PC-3 (cell line): ENCODE measurements at places on chromosomes 11 and 22. TPM values are rescaled to one million over a fixed set of nuclear protein-coding genes. Genes with fewer than 3 reads are reported as not detected.

The TMEM135 gene
- total RNA-seq: 14.0 and 20.2 TPM in 2 replicates

The OR51E2 gene
- not detected in 2 replicates for total RNA-seq

The ZP1 gene
- not detected in 2 replicates for total RNA-seq

The PGM2L1 gene
- 1.9 and 2.0 TPM in 2 replicates for total RNA-seq

The LRRN4CL gene
- 0.51 and 0.86 TPM in 2 replicates for total RNA-seq

The KCNK4 gene
- total RNA-seq: 1.2 TPM in 1 of 2 replicates, not detected in the other

The ESAM gene
- total RNA-seq: 10.4 and 10.8 TPM in 2 replicates

The MMP11 gene
- total RNA-seq: 2.4 and 5.9 TPM in 2 replicates

The C22orf23 gene
- total RNA-seq: 0.52 and 0.69 TPM in 2 replicates

The SEPTIN5 gene
- total RNA-seq: 26.3 and 27.5 TPM in 2 replicates

The FAM118B gene
- 17.0 and 24.3 TPM in 2 replicates for total RNA-seq

The KDM4E gene
- not detected in 2 replicates for total RNA-seq

The TRIM5 gene
- total RNA-seq: 16.1 and 18.6 TPM in 2 replicates

The ROM1 gene
- total RNA-seq: 5.8 and 13.9 TPM in 2 replicates

The ZNF280B gene
- total RNA-seq: 0.66 and 1.7 TPM in 2 replicates

The THY1 gene
- total RNA-seq: not detected in 2 replicates

The SAAL1 gene
- total RNA-seq: 21.5 and 25.4 TPM in 2 replicates

The KDM4D gene
- total RNA-seq: 2.7 and 4.1 TPM in 2 replicates

The RPS6KA4 gene
- total RNA-seq: 148 and 189 TPM in 2 replicates

The CNIH2 gene
- 2.2 and 5.2 TPM in 2 replicates for total RNA-seq

The DRD2 gene
- total RNA-seq: not detected in 2 replicates

The RGL4 gene
- not detected in 2 replicates for total RNA-seq

The B4GAT1 gene
- total RNA-seq: 38.9 and 41.1 TPM in 2 replicates

The NAALADL1 gene
- total RNA-seq: 0.47 TPM in 1 of 2 replicates, not detected in the other

The SLC22A25 gene
- total RNA-seq: not detected in 2 replicates

The MYOD1 gene
- not detected in 2 replicates for total RNA-seq

The ZNF214 gene
- 0.58 and 1.4 TPM in 2 replicates for total RNA-seq

The OR5A1 gene
- total RNA-seq: not detected in 2 replicates

The CASP1 gene
- 0.33 TPM in 1 of 2 replicates, not detected in the other for total RNA-seq

The EHD1 gene
- 340 and 370 TPM in 2 replicates for total RNA-seq

The TENM4 gene
- total RNA-seq: 19.7 and 37.1 TPM in 2 replicates

The PIWIL4 gene
- 0.15 and 0.17 TPM in 2 replicates for total RNA-seq

The TSSC4 gene
- 88.3 and 98.5 TPM in 2 replicates for total RNA-seq

The GSTP1 gene
- 1,049 and 1,154 TPM in 2 replicates for total RNA-seq

The ASPHD2 gene
- 2.1 and 2.4 TPM in 2 replicates for total RNA-seq

The IL10RA gene
- not detected in 2 replicates for total RNA-seq

The ANO1 gene
- 184 and 244 TPM in 2 replicates for total RNA-seq

The KIF18A gene
- total RNA-seq: 11.6 and 15.3 TPM in 2 replicates

The MRE11 gene
- total RNA-seq: 19.0 and 20.1 TPM in 2 replicates

The LYVE1 gene
- not detected in 2 replicates for total RNA-seq

The RAC2 gene
- total RNA-seq: 50.5 and 54.5 TPM in 2 replicates

The NXPE4 gene
- not detected in 2 replicates for total RNA-seq

The AIFM3 gene
- 0.98 and 1.5 TPM in 2 replicates for total RNA-seq

The CDC42BPG gene
- total RNA-seq: 14.5 and 30.5 TPM in 2 replicates

The CCDC87 gene
- total RNA-seq: 0.69 TPM in 1 of 2 replicates, not detected in the other

The WNT11 gene
- 0.40 and 1.6 TPM in 2 replicates for total RNA-seq

The XKR3 gene
- total RNA-seq: not detected in 2 replicates

The ELF5 gene
- total RNA-seq: 0.11 TPM in 1 of 2 replicates, not detected in the other

The PDHX gene
- 20.3 and 22.7 TPM in 2 replicates for total RNA-seq

The RAG2 gene
- total RNA-seq: not detected in 2 replicates

The CHRM1 gene
- not detected in 2 replicates for total RNA-seq

The MYO18B gene
- total RNA-seq: not detected in 2 replicates

The MMP13 gene
- 2.4 and 2.6 TPM in 2 replicates for total RNA-seq

The PVALB gene
- total RNA-seq: not detected in 2 replicates

The SLC1A2 gene
- total RNA-seq: 0.18 TPM in 1 of 2 replicates, not detected in the other

The ACRV1 gene
- not detected in 2 replicates for total RNA-seq

The DNAJC4 gene
- 20.4 and 25.4 TPM in 2 replicates for total RNA-seq
